ENCODE measurements at places on chromosomes 7 and 10. TPM values are rescaled to one million over a fixed set of nuclear protein-coding genes. Genes with fewer than 3 reads are reported as not detected.

Gene PRXL2A
- 10.5 TPM for total RNA-seq

Gene ZNF277
- total RNA-seq, result 25.8 TPM

Gene AKR1D1
- not detected for total RNA-seq

Gene CTAGE8
- total RNA-seq, result not detected

Gene GIMAP4
- total RNA-seq, result 0.13 TPM

Gene NODAL
- total RNA-seq, result not detected

Gene LIPK
- total RNA-seq, result not detected

Gene C10orf105
- total RNA-seq, result under 0.01 TPM

Gene PNLIPRP3
- not detected for total RNA-seq

Gene ZMIZ2
- total RNA-seq, result 10.3 TPM

Gene CDHR1
- not detected for total RNA-seq

Gene EPC1
- 29.6 TPM for total RNA-seq

Gene MCM7
- 92.6 TPM for total RNA-seq
